ENCODE measurements at places on chromosomes 3 and 15. TPM values are rescaled to one million over a fixed set of nuclear protein-coding genes. Genes with fewer than 3 reads are reported as not detected.

DNA sequence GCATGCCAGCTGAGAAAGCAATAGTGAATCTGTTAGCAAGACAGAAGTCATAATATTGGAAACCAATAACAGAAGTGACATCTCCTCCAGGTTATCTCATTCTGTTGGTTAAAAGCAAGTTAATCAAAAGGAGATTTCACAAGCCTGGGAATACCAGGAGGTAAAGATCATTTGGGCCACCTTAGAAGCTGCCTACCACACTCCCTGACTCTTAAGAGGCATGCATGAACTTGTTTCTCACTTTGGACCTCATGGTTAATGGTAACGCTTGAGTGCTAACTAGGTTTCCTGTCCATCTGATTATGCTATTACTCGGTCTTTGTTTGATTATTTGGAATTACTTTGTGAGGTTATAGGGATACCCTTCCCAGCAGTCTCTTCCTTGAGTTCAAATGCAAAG, 650.8 kb upstream of the SGO1 start:
- H3K27ac ChIP-seq = no peak overlapping the region
- no peaks in the 10 kb centered on the region for H3K27me3 ChIP-seq
- DNase-seq = no peak
- peaks cover 2% of the 10 kb centered on the region for H3K4me1 ChIP-seq
- no peak overlapping the region for H3K4me3 ChIP-seq

DNA sequence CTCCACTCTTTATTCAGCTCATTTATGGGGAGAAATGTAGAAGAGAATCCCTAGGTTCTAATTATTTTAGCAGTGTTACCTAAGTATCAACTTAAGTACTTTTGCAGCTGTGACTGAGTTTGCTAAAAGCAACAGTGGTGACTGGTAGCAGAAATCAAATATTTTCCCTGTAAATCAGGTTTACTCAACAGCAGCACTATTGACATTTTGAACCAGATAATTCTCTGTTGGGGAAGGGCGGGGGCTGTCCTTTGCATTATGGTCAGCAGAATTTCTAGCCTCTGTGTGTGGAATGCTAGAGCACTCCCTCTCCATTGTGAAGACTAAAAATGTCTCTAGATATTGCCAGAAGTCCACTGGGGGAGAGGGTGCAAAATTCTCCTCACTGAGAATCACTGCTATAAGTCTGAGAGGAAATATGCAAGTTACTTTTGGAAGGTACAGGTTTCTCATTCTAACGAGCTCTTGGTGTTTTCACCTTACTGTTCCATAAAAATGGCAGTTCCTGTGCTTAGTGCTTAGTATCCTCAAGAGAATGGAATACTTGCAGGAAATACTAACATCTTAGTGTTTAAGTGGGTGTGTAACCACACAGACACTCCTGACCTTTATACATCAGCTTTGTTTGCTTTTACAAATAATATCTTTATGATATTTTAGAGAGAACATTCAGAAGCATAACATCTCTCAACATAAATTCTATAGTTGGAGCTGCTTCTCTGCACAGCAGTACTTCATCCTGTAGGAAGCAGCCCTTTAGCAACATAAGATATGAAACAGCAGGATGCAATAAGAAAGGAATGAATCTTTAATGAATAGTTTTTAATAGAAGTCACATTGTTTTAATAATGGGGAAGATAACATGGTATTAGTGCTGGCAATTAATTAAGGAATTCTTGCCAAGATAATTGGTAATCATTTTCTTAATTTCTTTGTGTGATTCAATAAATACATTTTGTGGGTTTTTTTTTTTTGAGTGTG, 246.5 kb upstream of the GOLIM4 start:
- no peak overlapping the region for H3K4me3 ChIP-seq
- no peaks in the 10 kb centered on the region for H3K4me1 ChIP-seq
- DNase-seq = no peak
- no peak overlapping the region for H3K27ac ChIP-seq
- no peaks in the 10 kb centered on the region for H3K36me3 ChIP-seq

GRCh38 chr3:37987751-37988179, 2.8 kb upstream of the VILL start:
- peaks cover 2% of the 10 kb centered on the region for H3K36me3 ChIP-seq
- no peak overlapping the region for H3K27ac ChIP-seq
- H3K4me1 ChIP-seq = no peaks in the 10 kb centered on the region
- DNase-seq = no peak
- no peaks in the 10 kb centered on the region for H3K27me3 ChIP-seq

GRCh38 chr15:42359985-42360384, 684 bp downstream of the CAPN3 start:
- no peaks in the 10 kb centered on the region for H3K4me1 ChIP-seq
- DNase-seq = no peak
- H3K4me3 ChIP-seq = no peak overlapping the region

- H3K36me3 ChIP-seq = no peaks in the 10 kb centered on the region
- no peak for DNase-seq
- H3K4me3 ChIP-seq = no peak overlapping the region
- no peaks in the 10 kb centered on the region for H3K4me1 ChIP-seq
These were observed 30.4 kb upstream of the PLAAT1 start for GRCh38 chr3:193210618-193211017.

DNA sequence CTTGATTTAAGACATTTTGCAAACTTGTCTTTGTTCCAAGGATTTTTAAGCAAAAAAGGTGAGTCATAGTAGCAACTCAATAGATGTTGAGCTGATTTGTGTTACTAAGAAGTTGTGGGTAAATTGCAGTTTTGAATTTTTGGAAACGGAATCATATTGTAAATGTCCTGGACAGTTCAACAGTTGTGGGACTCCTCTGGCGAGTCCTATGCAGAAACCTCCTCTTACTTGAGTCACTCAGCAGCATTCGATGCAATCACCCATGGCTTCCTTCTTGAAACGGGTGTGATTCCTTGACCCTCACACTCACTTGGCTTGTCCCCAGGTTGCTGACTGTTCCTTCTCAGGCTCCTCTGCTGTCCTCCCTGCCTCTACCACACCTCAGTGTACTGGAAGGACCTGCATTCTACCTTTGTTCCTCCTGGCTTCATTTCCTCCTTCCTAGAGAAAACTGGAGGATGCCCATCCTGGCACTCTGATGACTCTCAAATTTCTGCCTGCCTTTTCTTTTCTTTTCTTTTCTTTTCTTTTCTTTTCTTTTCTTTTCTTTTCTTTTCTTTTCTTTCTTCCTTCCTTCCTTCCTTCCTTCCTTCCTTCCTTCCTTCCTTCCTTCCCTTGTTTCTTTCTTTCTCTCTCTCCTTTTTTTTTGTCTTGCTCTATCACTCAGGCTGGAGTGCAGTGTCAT, 52.8 kb upstream of the DGKG start:
- no peak overlapping the region for H3K27ac ChIP-seq
- no peaks in the 10 kb centered on the region for H3K36me3 ChIP-seq
- no peak overlapping the region for H3K4me3 ChIP-seq

GRCh38 chr15:47955021-47955420, 165.8 kb upstream of the SLC24A5 start:
- H3K27ac ChIP-seq = no peak overlapping the region
- no peaks in the 10 kb centered on the region for H3K36me3 ChIP-seq
- no peak for DNase-seq
- no peaks in the 10 kb centered on the region for H3K4me1 ChIP-seq

- no peak overlapping the region for H3K27ac ChIP-seq
- no peaks in the 10 kb centered on the region for H3K36me3 ChIP-seq
- DNase-seq = no peak
- peaks cover 3% of the 10 kb centered on the region for H3K4me1 ChIP-seq
- H3K4me3 ChIP-seq = no peak overlapping the region
These were observed 1.6 kb upstream of the SUCNR1 start for GRCh38 chr3:151871639-151872468.

DNA sequence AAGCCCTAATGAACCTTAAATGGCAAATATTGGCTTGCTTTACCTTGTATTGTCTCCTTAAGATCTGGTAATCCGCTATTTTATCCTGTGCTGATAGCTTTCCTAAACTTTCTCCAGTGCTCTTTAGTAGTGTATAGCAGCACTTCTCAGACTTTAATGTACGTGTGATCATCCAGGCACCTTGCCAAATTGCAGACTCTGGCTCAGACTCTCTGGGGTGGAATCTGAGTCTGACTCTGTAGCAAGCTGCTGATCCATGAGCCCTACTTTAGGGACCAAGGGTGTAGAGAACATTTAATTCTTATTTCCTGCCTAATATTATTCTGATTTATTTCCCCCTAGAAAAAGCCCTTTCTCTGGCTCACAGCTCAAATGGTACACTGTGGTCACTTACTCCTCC, 518.8 kb upstream of the ZNF385D start:
- H3K36me3 ChIP-seq = no peaks in the 10 kb centered on the region
- H3K27ac ChIP-seq = no peak overlapping the region
- H3K4me3 ChIP-seq = no peak overlapping the region
- no peaks in the 10 kb centered on the region for H3K27me3 ChIP-seq
- no peaks in the 10 kb centered on the region for H3K4me1 ChIP-seq
- DNase-seq = peak; percentile 27

- DNase-seq = no peak
- no peaks in the 10 kb centered on the region for H3K4me1 ChIP-seq
- H3K4me3 ChIP-seq = no peak overlapping the region
- H3K27me3 ChIP-seq = no peaks in the 10 kb centered on the region
These were observed 9.1 kb upstream of the ACAD9 start for GRCh38 chr3:128870347-128870746.

DNA sequence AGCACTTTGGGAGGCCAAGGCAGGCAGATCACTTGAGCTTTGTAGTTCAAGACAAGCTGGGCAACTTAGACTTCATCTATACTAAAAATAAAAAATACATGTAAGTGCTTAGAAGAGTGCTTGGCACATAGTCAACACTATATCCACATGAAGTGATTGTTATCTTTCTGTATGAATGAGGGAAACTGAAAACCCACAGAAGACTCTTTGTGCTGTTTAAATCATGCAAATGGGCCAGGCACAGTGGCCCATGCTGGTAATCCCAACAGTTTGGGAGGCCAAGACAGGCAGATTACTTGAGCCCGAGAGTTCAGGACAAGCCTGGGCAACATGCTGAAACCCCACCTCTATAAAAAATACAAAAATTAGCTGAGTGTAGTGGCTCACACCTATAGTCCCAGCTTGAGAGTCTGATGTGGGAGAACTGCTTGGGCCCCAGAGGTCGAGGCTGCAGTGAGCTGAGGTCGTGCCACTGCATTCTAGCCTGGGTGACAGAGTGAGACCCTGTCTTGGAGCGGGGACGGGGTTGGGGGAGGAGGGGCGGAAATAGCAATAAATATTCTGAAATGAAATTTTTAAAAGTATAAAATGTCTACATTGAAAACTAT, 129.7 kb downstream of the NR2E3 start:
- no peaks in the 10 kb centered on the region for H3K36me3 ChIP-seq
- no peaks in the 10 kb centered on the region for H3K27me3 ChIP-seq

GRCh38 chr3:122578069-122578740, 755 bp downstream of the PARP15 start:
- no peak for DNase-seq
- H3K27ac ChIP-seq = no peak overlapping the region
- H3K4me3 ChIP-seq = peak overlapping the region; percentile 11
- no peaks in the 10 kb centered on the region for H3K4me1 ChIP-seq
- H3K27me3 ChIP-seq = no peaks in the 10 kb centered on the region

DNA sequence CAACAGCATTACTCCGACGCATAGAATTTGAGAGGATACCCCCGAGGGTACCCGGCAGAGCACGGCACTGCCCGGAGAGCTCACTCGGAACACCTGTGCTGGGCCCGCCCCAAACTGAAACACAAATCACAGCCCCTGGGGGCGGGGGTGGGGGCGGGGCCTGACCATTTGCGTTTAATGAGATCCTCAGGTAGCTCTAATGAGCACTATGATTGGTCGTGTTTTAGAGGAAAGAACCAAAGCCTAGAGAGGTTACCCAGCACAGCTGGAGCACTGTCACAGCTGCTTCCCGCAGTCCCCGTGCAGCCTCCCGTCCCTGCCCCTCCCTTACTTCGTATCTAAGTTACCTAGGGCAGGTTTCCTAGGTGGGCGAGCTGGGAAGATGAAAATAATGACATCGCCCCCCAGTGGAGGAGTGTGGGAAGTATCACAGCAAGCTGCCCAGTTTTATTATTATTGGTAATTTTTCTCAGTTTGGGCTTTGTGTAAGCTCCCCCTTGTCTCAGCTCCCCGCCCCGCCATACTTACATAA, 187.1 kb downstream of the PDE8A start:
- H3K27ac ChIP-seq = no peak overlapping the region
- H3K27me3 ChIP-seq = no peaks in the 10 kb centered on the region
- no peak overlapping the region for H3K4me3 ChIP-seq
- DNase-seq = no peak
- H3K36me3 ChIP-seq = no peaks in the 10 kb centered on the region
- H3K4me1 ChIP-seq = no peaks in the 10 kb centered on the region

GRCh38 chr15:36947035-36947719, 153.2 kb downstream of the MEIS2 start:
- H3K27me3 ChIP-seq = no peaks in the 10 kb centered on the region
- H3K27ac ChIP-seq = no peak overlapping the region
- no peak overlapping the region for H3K4me3 ChIP-seq
- H3K36me3 ChIP-seq = no peaks in the 10 kb centered on the region

GRCh38 chr15:38647683-38648082, 83.1 kb upstream of the RASGRP1 start:
- no peak for DNase-seq
- H3K36me3 ChIP-seq = no peaks in the 10 kb centered on the region
- no peak overlapping the region for H3K4me3 ChIP-seq
- H3K4me1 ChIP-seq = no peaks in the 10 kb centered on the region
- H3K27ac ChIP-seq = no peak overlapping the region

GRCh38 chr3:197874064-197874463, 75.9 kb upstream of the RPL35A start:
- no peaks in the 10 kb centered on the region for H3K27me3 ChIP-seq
- no peak overlapping the region for H3K4me3 ChIP-seq
- peaks cover 9% of the 10 kb centered on the region for H3K36me3 ChIP-seq
- H3K27ac ChIP-seq = no peak overlapping the region
- no peak for DNase-seq
- H3K4me1 ChIP-seq = no peaks in the 10 kb centered on the region

DNA sequence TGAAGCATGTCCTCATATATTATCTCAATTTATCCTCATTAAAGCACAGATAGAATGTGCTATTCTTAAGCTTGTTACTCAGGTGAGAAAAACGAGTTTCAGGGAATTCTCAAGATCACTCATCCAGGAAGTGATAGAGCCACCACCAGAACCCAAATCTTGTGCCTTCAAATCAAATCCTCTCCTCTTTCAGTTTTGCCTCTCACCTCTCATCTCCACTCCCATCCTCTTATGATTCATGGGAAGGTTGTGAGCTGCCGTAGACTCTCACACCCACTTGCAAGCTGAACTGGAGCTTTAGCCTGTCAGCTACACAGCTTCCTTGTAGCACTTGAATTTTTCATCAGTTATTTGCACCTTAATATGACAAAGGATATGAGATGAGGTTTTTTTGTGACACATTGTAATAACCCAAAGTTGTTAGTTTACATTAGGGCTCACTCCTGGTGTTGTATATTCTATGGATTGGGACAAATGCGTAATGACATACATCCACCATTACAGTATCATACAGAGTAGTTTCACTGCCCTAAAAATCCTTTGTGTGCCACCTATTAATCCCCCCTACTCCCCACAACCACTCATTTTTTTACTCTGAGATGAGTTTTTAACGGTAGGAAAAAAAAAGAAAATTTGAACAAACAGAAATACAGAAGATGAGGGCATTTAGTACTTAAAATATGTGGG, 25.7 kb downstream of the GPR15 start:
- H3K4me1 ChIP-seq = no peaks in the 10 kb centered on the region
- H3K36me3 ChIP-seq = no peaks in the 10 kb centered on the region
- no peak for DNase-seq
- H3K4me3 ChIP-seq = no peak overlapping the region
- H3K27ac ChIP-seq = no peak overlapping the region

Gene CAMK2N2
- total RNA-seq = 0.26 TPM

Gene SPINK8
- total RNA-seq = not detected

Gene TNFSF10
- 53.3 TPM for total RNA-seq

Gene CCDC39
- total RNA-seq = not detected

Gene KCNMB3
- 6.2 TPM for total RNA-seq

Gene CHRNA7
- 3.5 TPM for total RNA-seq

Gene SPATA12
- not detected for total RNA-seq

Gene SLC2A2
- total RNA-seq = not detected

Gene FES
- 39.8 TPM for total RNA-seq

Gene XRN1
- 50.9 TPM for total RNA-seq
